NCI-H2081 (cell line): ENCODE measurements at places on chromosomes 3 and 15.

- peak; percentile 52 for DNase-seq
Measured at GRCh38 chr3:184227481-184227935, 1.9 kb upstream of the VWA5B2 start.

GRCh38 chr15:64542091-64542490, 81.7 kb downstream of the ZNF609 start:
- no peak for DNase-seq

DNA sequence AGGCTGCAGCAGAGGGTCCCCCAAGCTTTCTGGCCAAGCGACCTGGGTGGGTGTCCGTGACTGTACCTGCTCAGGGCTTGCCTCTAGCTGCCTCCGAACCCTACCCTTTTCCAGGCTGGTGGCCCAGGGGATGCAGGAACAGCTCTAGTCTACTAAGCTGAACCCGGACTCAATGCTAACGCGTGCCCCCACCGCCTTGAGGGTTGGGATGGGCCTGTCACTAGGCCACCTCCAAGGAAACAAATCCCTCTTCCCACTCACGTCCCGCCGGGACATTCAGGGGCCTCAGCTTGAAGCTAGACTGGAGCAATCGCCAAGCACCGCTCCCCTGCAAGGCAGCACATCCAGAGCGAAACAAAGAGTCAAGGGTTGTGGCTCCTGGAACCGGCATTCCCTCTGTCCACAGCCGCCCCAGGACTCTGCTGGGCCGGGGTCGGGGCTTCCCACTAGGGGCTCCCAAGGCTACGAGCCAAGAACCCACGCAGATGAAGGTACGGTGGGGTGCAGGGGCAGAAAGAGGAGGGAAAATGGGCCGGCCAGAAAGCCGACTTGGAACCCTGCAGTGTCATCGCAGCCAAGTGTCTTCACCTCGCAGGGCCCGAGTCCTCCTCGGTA, 2.9 kb downstream of the FBXL22 start:
- DNase-seq, result peak; percentile 44

DNA sequence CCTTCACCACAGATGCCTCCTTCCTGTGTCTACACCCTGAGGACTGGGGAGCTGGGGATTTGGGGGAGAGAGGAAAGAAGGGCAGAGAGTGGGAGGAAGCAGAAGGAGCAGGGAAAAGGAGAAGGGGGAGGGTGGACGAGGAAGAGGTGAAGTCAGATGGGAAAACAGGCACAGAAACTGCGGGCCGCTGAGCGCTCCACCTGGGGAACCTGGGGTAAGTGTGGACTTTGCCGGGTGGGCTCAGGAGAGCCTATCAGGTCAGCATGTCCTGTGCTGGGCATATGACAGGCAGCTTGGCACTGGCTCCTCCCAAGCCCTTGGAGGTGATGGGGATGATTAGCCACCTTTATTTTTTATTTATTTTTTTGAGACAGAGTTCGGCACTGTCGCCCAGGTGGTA, 62.6 kb downstream of the CORO2B start:
- no peak for DNase-seq

DNA sequence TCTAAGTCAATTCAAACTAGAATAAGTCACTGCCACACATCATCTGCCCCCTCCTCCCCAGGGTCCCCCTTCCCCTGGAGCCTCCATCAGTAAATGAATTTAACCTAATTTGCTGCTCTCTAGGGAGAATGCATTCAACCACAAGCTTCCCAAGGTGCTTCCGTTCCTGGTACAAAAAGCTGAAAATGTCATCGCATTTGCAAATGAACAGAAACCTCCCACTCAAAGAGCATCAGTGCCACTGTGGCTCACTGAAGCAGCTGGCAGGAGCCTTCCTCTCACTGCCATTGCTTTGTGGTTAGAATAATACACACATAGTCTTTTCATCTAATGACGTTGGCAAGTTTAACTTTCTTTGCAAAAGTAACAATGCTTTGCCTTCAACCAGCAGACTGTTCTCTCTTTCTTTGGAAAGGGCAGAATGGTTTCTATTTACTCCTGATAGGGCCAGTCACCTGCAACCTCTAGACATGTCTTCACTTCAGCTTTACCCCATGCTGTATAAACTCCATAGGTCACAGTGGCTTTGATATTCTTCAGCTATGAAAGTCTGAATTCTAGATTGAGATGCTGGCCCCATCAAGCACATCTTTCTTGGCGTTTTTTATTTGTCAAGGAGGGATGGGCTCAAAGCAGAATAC, 238.1 kb downstream of the CPNE4 start:
- no peak for DNase-seq

DNA sequence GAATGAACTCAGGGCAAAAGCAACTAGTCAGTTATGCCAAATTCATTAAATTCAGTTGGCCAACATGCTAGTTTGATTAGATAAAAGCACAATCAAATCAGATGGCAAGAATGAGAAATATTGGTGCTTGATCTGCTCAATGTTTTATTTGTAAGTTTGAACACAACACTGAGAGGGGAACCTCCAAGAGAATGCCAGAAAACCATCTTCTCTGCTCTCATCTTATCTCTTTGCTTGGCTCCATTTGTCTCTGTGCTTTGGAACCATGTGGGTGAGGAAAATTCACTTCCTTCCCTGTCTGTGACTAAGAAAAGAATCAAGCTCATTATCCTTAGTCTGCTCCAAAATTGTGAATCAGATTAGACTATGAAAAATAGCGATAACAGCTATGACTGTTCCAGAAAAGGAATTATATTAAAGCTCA, 43.6 kb upstream of the DCBLD2 start:
- DNase-seq, result no peak

DNA sequence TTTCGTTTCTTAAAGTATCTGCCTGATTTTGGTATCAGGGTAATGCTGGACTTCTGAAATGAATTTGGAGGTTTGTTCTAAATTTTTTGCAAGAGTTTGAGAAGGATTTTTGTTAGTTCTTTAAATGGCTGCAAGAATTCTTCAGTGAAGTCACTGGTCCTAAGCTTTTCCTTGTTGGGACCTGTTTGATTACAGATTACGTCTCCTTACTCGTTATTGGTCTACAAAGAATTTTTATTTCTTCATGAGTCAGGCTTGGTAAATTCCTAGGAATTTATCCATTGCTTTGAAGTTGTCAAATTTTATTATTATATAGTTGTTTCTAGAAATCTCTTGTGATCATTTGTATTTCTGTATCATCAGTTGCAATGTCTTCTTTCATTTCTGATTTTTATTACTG, 196.0 kb downstream of the DPH6 start:
- DNase-seq, result no peak

- DNase-seq, result no peak
Measured at GRCh38 chr3:4613366-4613765, 120.2 kb downstream of the ITPR1 start.

DNA sequence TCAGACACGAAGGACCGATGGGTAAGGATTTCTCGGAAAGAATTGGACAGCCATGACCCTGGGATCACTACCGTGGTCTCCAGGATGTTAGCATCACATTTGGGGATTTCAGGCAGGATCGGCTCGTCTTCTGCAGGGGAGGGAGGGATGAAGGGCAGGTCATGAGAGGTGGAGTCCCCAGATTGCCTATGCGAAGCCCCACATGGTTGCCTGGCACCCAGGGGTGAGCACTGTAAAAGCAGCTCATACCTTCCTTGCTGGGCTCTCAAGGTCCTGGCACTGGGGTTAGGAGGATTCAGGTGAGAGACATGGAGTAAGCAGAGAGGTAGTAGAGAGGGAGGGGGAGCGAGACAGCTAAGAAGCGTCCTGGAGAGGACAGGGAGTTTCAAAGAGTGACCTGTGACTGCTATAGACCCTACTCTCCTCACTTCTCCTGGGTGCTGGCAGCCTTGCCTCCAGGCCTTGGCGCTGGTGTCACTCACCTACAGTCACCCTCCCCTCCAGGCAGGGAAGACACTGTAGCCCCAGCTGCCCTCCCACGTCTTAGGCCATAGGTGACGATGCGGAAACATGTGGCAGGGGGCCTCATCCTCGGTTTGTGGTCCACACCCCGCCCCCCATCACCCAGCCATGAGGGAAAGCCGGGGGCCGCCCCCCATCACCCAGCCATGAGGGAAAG, 15.0 kb upstream of the EHD4 start:
- DNase-seq, result no peak

GRCh38 chr15:74519311-74519710, 21.7 kb upstream of the ARID3B start:
- DNase-seq, result no peak

DNA sequence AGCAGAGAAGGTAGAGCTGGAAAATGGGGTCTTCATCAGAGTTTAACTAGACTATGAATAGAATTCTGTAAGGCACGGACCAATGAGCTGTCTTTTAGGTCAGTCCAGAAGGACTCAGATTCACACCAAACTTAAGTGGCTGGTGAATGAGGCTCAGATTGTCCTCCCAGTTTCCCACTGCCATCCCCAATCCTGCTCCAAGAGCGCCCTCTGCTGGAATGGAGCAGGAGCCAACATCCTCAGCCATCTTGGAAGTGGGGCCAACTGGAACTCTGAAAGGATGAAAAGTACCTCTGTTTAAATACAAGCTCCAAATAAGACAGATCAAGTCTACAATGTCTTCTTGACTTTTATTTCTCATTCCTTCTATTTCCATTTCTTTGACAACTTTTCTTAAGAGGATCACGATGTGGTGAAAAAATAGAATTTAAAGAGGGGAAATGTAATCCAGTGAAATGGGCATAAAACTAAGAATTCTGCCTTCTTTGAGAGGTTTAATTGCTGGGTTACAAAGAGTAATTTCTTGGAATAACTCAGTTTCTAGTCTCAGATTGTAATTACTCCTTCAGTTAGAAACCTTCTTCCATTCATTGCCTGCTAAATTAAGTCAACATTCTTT, 217.1 kb upstream of the TPRG1 start:
- peak; percentile 88 for DNase-seq

GRCh38 chr15:62941699-62942098, 100.8 kb upstream of the TPM1 start:
- DNase-seq, result no peak

GRCh38 chr3:34200576-34200975, 402.1 kb downstream of the PDCD6IP start:
- DNase-seq, result peak; percentile 43

DNA sequence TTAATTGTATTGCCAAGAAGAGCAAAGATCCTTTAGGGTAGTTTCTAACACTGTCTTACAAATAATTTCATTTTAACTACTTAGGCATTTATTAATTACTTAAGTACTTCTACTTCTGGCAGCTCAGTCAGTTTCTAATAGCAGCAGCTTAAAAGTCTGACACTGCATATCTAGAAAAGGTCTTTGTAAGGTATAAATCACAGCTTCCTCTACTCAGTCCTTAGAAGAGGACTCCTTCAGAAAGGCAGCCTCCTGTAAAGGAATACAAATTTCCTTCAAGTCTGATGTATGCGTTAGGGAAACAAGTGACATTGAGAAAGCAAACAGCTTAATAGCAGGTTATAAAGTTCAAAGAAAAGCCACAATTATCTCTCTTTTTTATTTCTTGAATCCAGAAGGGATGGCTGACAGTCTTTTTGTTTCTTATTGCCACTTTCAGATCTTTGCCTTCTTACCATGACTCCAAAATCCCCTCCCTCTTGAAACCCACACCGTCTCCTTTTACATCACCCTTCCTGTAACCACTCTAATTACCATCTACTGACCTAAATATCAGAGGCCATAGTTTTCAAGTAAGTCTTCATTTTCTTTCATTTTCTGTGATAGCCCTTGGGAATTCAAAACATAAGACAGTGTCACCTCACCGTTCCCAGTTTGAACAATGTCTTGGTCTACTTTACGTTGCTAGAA, 109.5 kb downstream of the CGGBP1 start:
- no peak for DNase-seq

- DNase-seq, result no peak
Measured at GRCh38 chr3:110343376-110343775, 728.2 kb upstream of the NECTIN3 start.

DNA sequence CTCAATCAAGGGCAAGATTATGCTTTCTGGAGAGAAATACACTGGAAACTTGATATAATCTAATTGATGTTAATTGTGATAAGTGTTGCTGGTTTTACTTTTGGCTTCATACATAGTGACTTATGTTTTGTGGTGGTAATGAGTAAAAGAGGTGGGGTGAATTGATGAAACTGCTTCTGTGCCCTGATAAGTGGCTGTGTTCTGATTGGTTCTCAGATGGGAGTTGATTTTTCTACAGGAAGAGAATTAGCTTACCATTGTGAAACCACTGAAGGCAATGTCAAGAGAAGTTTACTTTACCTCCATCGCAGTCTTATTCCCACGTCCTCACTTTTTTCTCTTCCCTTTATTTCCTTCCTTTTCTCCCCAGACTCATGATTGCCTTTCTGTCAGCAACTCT, 23.8 kb downstream of the TMEM45A start:
- DNase-seq, result no peak

- no peak for DNase-seq
Measured at GRCh38 chr3:114794894-114795630, 352.0 kb downstream of the ZBTB20 start.

DNA sequence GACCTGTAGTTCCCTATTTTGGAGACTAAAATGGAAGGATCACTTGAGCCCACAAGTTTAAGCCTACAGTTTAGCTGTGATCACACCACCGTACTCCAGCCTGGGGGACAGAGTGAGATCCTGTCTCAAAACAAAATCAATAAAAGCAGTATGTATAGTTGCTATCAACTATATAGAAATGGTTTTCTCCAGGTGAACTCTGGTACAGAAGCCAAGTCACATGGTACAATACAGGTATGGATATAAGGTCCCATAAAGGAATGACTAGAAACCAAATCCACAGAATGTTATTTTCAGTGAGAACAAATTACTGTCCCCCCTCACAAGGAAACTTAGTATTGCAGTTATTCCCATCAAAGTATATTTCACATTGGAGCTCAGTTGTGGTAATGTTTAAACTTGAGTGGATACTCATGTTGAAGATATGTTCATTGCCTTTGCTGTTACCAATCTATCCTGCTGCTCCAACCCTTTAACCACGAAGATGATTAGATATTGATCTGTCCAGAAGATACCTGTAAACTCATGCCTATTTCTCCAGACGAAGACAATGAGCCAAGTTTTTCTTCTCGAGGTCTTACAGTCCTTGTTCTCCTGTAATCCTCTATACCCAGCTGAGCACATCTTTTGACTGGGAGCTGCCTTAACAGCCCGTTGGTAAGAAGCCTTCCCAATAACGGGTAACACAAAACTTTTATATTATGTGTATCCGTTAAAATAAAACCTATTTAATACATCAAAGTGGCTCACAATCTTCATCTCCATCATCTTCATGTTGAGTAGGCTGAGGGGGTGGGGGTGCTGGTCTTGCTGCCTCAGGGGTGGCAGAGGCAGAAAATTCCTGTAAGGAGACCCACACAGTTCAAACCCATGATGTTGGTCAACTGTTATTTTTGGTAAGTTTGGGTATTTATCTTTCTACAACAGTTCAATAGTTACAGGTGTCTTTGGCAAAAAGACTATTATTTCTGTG, 24.6 kb downstream of the TRA2B start:
- no peak for DNase-seq
